ENCODE measurements at places on chromosomes 16 and 17. TPM values are rescaled to one million over a fixed set of nuclear protein-coding genes. Genes with fewer than 3 reads are reported as not detected.

Gene RANBP10
- total RNA-seq: 3.2 TPM

Gene PIPOX
- total RNA-seq: 0.23 TPM

GRCh38 chr17:28470914-28471366 is 2.5 kb upstream of the SLC13A2 start:
- DNase-seq: no peak

DNA sequence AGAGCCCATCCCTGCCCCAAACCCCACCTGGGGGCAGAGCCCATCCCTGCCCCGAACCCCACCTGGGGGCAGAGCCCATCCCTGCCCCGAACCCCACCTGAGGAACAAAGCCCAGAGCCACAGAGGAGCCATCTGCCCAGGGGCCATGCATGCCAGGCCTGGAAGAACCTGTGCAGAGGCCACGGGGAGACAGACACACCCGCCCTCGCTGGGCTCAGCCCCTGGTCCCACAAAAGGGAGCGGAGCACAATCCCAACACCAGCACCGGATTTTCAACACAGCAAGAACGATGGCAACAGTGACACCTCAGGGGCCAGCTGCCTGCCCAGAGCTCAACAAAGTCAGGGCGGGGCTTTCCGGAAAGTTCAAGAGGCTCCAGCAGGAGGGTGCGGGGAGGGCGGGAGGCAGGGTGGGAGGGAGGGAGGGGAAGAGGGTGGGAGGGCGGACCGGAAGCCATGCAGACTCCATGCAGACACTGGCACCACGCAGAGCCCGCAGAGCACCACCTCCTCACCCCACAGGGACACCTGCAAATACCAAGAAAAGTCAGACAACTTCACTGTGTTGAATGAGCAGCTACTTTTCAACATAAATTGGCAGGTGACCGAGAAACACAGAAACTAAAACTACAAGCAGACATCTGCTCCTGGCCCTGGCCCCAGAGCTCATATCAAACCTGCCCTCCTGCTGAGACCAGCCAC is 27.9 kb upstream of the C16orf95 start:
- no peak for DNase-seq

DNA sequence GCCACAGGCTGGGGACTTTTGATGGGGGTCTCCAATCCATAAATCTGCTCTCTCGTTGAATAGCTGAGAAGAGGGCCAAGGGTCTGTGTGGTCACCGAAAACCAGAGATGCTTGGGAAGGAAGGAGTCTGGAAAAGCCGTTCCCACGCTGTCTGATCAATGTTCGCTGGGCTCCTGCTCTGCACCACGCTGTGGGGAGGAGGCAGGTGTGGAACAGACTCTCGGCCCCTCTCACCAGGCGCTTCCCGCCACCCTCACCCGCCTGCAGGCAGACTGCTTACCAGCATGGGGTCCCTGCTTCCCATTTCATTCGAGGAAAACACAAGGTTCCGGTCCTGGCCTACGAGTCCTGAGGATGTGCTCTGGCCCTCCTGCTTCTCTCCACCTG is 702 bp upstream of the ALDH3A1 start:
- no peak for DNase-seq

DNA sequence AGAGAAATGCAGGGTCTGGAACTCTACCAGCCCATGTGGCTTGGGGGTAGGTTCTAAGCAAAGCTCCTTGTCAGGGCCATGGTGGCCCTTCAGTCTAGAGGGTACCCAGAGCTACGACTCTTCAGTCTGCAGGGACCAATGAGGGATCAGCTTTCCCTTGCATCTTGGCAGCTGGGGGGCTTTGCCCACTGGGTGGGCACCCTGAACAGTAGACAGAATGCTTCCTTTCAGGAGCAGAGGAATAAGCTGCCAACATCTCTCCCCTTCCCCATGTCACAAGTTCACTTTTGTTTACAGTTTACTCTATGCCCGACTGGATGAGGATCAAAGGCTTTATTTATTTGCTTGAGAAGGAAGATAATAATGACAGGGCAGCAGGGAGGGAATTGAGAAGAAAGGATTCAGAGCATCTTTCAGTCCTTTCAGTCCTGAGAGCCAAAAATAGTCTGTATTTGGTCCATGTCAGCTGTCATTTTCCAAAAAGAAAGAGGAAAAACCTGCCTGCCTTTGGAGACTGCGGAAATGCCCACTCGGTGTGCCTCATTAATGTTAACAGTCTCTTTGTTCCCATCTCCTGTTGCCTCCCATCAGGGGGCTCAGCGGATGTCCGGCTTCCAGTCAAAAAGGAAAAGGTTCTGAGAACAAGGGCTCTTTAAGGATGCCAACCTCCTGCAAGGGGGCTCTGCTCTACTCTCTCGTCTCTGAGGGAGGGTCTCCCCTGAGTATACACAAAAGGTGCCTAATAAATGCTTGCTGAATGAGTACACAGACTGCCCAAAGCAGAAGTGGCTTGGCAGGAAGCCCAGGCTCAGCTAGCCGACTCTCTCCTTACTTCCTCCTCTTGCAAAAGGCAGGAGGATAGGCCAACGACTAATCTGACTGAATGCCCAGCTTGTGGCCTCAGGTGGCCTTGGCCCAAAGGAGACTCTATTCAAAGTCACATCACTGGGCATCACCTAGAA is 17.1 kb downstream of the TRAF4 start:
- DNase-seq: no peak

- no peak for DNase-seq
These were observed 2.5 kb downstream of the TBX21 start for GRCh38 chr17:47735536-47736011.
